ENCODE measurements at places on chromosomes 13 and 19. TPM values are rescaled to one million over a fixed set of nuclear protein-coding genes. Genes with fewer than 3 reads are reported as not detected.

The PDCD2L gene
- 13.4 TPM for total RNA-seq

- DNase-seq, result no peak
- peaks cover 3% of the 10 kb centered on the region for H3K4me1 ChIP-seq
- no peaks in the 10 kb centered on the region for H3K36me3 ChIP-seq
These were observed 68.6 kb downstream of the NDFIP2 start for GRCh38 chr13:79549355-79550106.

The SYDE1 gene
- 0.15 TPM for total RNA-seq

- no peaks in the 10 kb centered on the region for H3K4me1 ChIP-seq
- peaks cover 8% of the 10 kb centered on the region for H3K27me3 ChIP-seq
- no peak for DNase-seq
These were observed 40.1 kb downstream of the F2RL3 start for GRCh38 chr19:16928916-16929315.

The CYP2A6 gene
- total RNA-seq, result not detected

DNA sequence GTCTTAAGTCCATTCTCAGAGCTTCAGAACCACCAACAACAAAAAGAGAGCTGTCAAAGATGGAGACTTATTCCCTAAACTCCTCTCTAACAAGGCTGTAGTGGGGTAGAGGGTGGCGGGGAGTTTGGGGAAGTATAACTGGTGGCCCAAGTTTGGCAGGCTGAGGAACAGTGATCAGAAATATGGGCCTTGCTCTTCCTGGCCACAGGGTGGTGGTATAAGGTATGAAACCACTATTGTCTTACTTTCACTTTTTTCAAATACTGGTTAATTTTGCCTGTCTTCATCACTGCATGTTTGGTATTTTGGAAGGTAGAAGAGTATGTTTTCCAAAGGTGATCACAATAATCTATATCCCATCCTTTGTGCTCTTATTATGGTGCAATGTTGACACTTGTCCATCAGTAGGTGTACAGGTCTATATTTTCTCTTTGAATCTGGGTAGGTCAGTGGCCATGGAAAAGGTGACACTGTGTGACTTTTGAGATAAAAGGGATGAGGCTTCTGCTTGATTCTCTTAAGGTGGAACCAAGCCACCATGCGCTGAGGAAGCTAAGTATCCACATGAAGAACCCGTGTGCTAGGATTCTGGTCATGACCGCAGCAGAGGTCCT lies 23.2 kb upstream of the GPC5 start:
- peaks cover 10% of the 10 kb centered on the region for H3K4me1 ChIP-seq
- no peak overlapping the region for H3K4me3 ChIP-seq
- peaks cover 2% of the 10 kb centered on the region for H3K27me3 ChIP-seq
- no peak overlapping the region for H3K27ac ChIP-seq
- no peaks in the 10 kb centered on the region for H3K36me3 ChIP-seq
- DNase-seq, result peak; percentile 17

GRCh38 chr13:109436841-109437240 lies 349.5 kb downstream of the IRS2 start:
- no peak for DNase-seq
- H3K27me3 ChIP-seq, result no peaks in the 10 kb centered on the region
- H3K4me1 ChIP-seq, result no peaks in the 10 kb centered on the region

All from activated CD4-positive, alpha-beta T cell treated with anti-CD3 and anti-CD28 coated beads, Interleukin-2, amount 10 ng/mL, durations not matched to agents 7 days and 5 days (primary cell).